Upper lobe of left lung (tissue), 6 donors: ENCODE measurements at places on chromosomes 11 and 22. TPM values are rescaled to one million over a fixed set of nuclear protein-coding genes. Genes with fewer than 3 reads are reported as not detected.

- DNase-seq: no peak
These were observed 392.3 kb upstream of the ARHGAP42 start for GRCh38 chr11:100294748-100295147.

Gene FOLR1
- 149 TPM for total RNA-seq

DNA sequence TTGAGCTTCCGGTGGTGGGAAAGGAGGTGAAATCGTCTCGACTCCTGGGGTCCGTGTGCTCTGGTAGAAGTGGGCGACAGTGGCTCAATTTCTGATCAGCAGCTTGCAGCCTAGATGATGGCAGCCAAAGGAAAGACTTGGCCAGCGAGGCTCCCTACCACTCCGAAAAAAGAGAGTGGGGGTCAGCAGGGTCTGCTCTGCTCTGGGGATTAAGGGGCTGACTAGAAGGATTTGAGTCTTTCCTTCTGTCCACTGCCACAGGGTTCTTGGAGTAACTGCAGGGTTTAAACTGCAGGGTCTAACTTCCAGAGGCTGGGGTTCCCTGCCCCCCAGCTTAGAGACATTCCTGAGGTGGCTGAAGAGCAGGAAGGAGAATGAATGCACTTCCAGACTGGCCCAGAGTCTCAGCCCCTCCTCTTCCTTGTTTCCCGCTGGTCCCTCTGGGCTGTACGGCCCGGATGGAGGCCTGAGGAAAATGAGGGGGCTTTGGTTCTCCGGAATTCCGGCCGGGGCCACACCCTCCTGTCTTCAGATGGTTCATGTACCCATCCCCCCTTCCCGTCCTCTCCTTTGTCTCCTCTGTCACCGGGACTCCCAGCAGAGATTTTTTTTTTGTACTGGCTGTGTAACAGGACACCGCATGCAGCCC, 907 bp downstream of the SERPINH1 start:
- DNase-seq: no peak

DNA sequence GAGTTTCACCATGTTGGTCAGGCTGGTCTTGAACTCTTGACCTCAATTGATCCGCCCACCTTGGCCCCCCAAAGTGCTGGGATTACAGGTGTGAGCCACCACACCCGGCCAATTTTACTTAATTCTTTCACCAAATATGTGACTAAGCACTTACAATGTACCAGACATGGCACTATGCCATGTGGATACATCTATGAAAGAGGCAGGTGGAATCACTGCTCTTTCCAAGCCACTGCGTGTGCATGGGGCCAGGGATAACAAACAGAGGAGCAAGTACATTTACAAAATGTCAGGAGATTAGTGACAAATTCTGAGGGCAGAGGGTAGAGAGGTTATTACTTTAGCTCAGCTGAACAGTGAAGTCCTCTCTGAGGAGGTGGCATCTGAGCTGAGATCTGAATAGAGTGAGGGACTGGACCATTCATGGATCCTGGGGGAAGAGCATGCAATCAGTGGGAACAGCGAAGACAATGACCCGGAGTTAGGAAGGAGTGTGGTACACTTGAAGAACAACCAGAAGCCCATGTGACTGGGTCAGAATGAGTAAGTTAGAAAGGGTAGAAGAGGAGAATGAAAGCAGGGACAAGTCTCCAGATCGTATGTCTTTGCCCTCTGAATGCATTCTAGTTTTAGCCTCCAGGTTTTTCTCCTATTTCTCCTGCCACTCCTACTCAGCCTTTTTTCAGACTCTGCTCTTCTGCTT, 38.3 kb upstream of the GRAMD1B start:
- DNase-seq: no peak

Gene ZNF280B
- 0.44 TPM for total RNA-seq

Gene CYP2D6
- 1.9 TPM for total RNA-seq
